ENCODE measurements at places on chromosomes 1 and 21. TPM values are rescaled to one million over a fixed set of nuclear protein-coding genes. Genes with fewer than 3 reads are reported as not detected.

DNA sequence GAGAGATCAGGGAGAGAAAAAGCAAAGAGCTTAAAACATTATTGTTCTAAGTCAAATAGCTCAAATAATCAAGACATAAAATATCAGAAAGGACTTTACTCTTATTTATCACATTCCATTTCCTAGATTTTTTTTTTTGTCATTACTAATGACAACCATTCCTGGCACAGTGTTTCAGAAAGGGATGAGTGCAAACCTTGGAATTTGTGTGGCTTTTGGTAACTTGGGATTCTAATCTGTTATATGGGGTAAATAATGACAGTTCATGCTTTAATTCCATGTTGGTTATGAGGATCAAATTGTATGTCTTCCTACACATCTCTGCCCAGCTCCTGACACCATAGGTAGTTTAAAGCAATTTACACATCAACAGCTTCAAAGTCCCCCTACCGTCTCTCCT lies 358.4 kb upstream of the ADGRL4 start:
- no peak overlapping the region for H3K4me3 ChIP-seq
- DNase-seq: no peak
- H3K27me3 ChIP-seq: no peaks in the 10 kb centered on the region
- H3K36me3 ChIP-seq: no peaks in the 10 kb centered on the region

GRCh38 chr1:153629971-153630370 lies 1.7 kb downstream of the S100A1 start:
- H3K4me3 ChIP-seq: no peak overlapping the region
- H3K27ac ChIP-seq: no peak overlapping the region
- peaks cover 21% of the 10 kb centered on the region for H3K36me3 ChIP-seq
- DNase-seq: no peak

- DNase-seq: no peak
- peaks cover 4% of the 10 kb centered on the region for H3K4me1 ChIP-seq
- H3K27ac ChIP-seq: no peak overlapping the region
Observed at GRCh38 chr1:239242404-239242803, 144.0 kb upstream of the CHRM3 start.

The TINAGL1 gene
- total RNA-seq: 2.7 TPM

The OR2AK2 gene
- total RNA-seq: not detected

- H3K4me3 ChIP-seq: no peak overlapping the region
- H3K4me1 ChIP-seq: no peaks in the 10 kb centered on the region
- no peak for DNase-seq
- no peak overlapping the region for H3K27ac ChIP-seq
Observed at GRCh38 chr1:166062421-166063070, 104.3 kb downstream of the FAM78B start.

DNA sequence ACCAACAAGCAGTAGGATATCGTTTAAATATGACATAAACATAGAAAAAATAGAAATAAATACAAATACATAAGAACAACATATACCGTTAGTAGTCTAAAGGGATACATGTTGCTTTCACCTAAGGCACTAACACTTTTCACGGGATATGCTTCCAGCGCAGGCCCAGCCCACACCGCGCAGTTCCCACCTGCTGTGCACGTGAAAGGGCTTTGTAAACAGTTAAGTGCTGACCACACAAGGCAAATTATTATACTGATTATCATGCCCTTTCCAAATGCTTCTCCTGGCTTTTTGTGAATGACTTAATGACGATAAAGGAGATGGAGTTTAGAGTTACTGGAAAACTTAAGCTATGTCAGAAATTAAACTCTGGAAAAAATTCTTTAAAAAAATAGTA lies 11.3 kb upstream of the IL22RA1 start:
- H3K36me3 ChIP-seq: no peaks in the 10 kb centered on the region
- peaks cover 20% of the 10 kb centered on the region for H3K4me1 ChIP-seq
- H3K4me3 ChIP-seq: no peak overlapping the region
- DNase-seq: no peak
- H3K27me3 ChIP-seq: no peaks in the 10 kb centered on the region
- H3K27ac ChIP-seq: no peak overlapping the region
